ENCODE measurements at places on chromosomes 11 and 22.

- DNase-seq, result no peak
Observed at GRCh38 chr11:47860536-47860935, 12.4 kb upstream of the NUP160 start.

GRCh38 chr11:119426142-119426541, 3.2 kb upstream of the THY1 start:
- no peak for DNase-seq

DNA sequence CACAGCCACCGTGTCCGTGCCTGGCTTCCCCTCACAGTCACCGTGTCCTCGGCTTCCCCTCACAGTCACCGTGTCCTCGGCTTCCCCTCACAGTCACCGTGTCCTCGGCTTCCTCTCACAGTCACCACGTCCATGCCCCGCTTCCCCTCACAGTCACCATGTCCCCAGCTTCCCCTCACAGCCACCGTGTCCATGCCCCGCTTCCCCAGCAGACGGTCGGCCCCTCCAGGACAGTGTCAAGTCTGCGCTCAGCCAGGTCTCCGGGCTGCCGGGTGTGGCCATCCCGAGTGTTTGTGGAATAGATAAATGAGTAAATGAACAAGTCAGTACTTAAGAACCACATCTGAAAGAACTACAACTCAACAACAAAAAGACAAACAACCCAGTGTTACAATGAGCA, 23.8 kb downstream of the WNT7B start:
- no peak for DNase-seq

GRCh38 chr11:57440744-57441414, 14.0 kb upstream of the SLC43A3 start:
- DNase-seq, result no peak

DNA sequence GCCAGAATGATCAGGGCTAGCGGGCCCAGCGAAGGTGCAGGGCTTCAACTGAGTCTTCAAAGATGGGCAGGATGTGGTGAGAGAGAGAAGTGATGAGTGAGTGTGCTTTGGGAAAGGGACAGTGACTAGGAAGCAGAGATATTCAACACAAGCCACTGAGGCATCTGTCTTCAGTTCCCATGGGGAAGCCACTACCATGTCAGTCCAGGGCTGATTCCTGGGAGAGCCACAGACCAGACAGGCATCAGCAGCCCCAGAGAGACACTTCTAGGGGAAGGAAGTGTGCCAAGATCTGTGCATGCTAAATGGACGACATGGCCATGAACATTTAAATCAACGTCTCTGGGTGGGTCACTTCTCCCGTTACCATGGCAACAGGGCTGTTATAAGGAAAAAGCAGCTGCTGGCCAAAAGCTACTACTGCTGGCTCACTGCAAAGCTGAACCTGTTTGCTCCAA, 28.5 kb downstream of the P4HA3 start:
- DNase-seq, result no peak

Measured in nephron progenitor cell (in vitro differentiated cells).